ENCODE measurements at places on chromosomes 13 and 19.

DNA sequence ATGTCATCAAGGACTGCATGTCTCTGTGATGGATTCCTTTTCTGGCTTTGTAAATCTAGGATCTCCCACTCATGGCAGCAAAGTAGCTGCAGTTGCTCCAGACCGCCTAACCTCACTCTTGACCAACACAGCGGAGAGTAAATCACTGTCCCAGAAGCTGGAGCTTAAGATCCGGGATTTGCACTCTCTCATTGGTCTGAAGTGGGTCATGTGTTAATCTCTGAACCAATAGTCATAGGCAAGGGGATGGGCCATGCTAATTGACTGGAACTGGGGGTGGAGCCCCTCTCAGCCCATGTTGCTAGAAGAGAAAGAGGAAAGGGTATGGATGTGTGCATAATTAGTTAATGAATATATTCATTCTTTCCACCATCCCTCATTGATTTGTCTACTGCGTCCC, 34.0 kb downstream of the VAV1 start:
- DNase-seq: no peak

DNA sequence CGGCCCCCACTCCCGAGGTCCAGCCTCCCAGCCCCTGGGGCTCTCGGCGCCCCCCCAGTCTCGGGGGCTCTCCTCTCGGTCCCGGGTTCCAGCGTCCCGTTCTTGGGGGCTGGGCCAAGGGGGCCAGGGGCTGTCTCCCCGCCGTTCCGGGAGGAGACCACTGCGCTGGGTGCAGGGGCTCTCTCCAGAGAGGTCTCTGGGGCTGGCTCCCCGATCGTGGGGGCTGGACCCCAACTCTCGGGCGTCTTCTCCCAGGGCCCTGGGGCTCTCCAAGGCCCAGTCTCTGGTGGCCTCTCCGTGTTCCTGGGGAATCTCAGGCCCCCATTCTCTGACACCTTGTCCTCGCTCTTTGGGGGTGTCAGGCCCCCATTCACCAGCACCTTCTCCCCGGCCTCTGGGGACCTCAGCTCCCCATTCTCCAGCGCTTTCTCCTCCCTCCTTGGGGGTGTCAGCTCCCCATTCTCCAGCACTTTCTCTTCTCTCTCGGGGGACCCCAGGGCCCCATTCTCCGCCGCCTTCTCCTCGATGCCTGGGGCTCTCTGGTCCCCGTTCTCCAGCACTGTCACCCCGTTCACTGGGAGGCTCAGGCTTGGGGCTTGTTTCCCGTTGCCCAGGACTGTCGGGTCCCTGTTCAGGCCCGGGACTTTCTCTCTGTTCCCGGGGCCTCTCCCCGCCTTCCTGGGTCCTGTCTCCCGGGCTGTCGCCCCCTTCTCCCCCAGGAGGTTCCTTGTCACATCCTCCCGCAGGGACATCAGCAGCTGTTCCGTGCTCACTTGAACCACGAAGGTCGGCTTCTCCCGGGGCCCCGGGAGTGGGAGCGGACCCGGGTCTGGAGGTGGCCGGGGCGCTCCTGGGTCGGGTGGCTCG, 13.7 kb downstream of the LMTK3 start:
- DNase-seq: no peak

DNA sequence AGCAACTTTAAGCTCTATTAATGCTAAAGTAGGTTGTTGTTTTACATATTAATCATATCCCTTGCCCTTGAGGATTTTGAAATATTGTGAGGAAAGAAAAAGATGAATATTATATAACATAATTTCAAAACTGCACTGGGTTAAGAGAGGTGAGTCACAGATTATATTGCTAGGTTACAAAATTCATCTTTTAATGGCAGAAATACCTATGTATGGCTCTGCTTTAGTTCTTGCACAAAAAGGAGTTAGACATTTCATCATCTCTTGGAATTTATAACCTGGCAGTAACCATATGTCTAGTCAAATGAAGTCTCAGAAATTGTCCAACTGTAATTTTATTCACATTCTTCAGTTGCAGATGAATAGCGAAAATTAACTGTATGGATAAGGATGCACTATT, 2041.1 kb downstream of the OLFM4 start:
- no peak for DNase-seq

GRCh38 chr19:36256853-36257519, 42.1 kb downstream of the ZNF146 start:
- no peak for DNase-seq

GRCh38 chr19:12873891-12874745, 7.1 kb downstream of the DNASE2 start:
- DNase-seq: no peak

DNA sequence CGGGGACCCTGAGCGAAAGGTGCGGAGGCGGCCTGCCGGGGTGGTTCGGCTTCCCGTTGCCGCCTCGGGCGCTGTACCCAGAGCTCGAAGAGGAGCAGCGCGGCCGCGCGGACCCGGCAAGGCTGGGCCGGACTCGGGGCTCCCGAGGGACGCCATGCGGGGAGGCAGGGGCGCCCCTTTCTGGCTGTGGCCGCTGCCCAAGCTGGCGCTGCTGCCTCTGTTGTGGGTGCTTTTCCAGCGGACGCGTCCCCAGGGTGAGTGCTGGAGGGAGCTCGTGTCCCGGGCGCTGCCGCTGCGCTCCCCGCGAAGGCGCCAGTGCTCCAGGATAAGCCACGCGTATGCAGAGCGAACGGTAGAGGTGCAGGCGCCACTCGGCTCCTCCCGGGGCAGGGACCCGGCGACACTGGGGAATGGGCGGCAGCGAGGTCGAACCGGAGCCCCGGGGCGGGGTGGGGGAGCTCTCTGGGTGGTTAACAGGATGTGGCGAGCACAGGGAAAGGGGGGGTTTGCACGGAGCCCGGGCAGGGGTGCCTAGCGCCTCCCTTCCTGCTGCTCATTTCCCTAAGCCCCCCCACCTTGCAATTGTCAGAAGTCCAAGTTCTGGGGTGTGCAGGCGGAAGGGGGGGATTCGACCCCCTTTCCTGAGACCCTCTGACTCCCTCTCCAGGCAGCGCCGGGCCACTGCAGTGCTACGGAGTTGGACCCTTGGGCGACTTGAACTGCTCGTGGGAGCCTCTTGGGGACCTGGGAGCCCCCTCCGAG, at the start of gene IL27RA:
Gene IL27RA, plus strand, starts transcription at position 44 of the 762 bp plus-strand sequence. Its CDS starts 111 bp downstream, at position 155.
- DNase-seq: peak; percentile 63

GRCh38 chr13:41361491-41361890, 50.4 kb downstream of the NAA16 start:
- DNase-seq: no peak

DNA sequence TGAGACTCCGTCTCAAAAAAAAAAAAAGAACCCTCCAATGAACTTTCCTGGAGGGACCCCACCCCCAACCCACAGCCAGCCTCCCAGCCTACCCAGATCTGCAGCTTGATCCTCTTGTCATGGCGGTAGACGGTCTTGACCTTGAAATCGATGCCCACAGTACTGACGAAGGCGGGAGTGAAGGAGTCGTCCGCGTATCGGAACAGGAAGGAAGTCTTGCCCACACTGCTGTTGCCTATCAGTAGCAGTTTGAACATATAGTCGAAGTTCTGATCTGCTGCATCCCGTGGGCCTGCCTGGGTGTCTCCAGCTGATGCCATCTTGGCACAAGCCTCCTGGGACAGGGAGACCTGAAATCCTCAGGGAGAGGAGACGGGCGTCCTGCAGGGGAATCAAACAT, 2.4 kb downstream of the RAB3D start:
- no peak for DNase-seq

GRCh38 chr13:43783820-43784219, 3.0 kb downstream of the ENOX1 start:
- peak; percentile 26 for DNase-seq

DNA sequence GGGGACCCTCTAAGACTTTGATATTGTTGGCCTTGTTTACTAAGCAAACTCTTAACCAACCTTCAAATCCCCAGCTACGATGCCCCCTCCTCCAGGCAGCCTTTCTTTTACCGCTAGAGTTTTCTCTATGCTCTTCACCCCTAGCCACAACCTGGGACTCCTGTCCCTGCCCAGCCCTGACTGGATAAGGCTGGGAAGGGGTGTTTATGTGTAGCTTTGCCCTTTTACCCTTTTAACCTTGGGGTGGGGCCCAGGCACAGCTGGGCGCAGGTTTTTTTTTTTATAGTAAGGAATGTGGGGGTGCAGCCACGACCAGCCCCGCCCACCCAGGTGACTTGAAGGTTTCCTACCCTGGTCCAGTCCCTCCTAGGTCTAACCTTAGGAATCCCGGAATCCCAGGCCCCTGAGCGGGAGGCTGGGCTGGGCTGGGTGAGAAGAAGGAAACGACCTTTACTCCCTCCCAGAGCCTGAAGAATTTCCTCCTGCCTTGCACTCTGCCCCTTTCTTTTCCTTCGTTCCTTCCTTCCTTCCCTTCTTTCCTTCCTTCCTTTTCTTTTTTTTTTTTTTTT, 12.2 kb downstream of the TJP3 start:
- no peak for DNase-seq

DNA sequence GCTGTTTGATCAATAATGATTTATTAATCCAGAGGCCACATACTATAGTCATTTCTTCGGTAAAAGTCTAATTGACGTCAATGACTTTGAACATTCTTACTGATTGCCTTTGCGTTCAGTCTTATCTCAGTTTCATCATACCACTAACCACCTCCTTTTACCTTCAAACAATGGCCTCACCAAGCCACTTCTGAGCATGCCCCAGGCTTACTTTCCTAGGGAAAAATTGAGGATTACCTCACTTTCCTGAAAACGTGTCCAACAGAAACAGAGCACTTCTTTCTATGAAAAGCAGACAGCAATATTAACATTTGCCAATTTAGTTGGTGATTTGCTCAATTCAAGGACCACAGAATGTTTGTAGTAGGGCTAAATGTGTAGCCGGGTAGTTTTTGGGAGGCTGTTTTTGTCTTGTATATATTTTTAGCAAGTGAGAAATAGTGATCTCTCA, 157.6 kb downstream of the KLF5 start:
- DNase-seq: peak; percentile 30

DNA sequence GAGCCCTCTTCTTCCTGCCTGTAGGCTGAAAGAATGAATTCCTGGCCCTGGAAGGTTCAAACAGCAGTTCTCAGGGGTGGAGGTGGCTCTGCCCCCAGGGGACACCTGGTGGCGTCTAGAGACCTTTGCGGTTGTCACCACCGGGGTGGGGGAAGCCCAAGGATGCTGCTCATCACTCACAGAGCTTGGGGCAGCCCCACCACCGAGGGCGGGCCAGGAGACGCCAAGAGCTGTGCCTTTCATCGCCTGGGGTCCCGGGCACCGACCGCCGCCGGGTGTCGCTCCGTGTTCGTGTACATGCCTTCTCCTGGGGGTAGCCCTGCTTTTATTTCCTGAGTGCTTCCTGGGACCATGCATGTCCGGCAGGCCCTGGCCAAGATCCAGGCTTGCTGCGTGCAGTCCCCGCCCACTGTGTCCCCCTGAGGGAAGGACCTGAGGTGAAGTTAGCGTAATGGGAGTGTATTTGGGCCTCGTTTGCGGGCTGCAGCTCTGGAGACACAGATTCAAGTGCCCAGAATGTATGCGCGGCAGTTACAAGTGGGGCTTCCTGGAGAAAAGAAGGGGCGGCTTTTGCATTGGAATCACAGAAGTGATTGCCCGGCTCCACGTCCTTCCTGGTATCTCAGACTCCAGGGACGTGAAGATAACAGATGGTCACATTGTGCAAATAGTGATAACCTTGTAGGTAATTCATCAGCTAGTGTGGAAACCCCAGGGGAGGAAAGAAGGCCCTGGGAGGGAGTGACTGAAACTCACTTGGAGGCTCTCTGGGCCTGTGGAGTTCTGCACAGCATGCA, 7.8 kb downstream of the DOT1L start:
- no peak for DNase-seq

GRCh38 chr19:28701491-28701890, 511.5 kb downstream of the UQCRFS1 start:
- peak; percentile 73 for DNase-seq

DNA sequence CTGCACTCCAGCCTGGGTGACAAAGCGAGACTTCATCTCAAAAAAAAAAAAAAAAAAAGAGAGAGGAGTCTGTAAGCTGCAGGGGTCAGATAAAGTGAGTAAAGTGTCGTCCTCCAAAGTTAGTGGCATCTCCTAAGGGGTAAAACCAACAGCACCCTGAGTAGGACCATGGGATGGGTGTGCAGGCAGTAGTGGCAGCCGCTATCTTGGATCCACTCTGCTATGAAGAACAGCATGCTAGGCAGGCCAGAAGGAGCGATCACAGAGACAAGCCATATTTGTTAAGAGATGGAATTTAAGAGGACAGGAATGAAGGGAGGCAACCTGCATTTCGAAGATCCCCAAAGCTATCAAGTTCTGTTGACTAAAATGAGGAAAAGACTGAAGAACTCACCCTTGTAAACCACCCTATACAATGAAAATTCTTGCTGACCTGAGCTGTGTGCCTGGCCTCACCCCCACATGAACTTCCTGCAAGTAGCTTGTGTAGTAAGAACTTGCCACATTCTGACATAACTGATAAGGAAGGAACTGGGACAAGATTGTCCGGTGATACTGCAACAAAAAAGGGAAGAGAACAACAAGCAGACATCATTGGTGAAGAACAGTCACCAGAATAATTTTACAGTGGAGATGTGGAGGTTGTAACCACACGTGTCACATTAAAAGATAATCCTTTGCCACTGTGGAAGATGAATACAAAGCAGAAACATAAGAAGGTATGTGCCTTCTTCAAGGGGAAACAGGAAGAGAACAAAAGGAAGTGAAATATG, 16.2 kb downstream of the DPY19L3 start:
- no peak for DNase-seq

GRCh38 chr19:35486268-35486708, 4.0 kb downstream of the KRTDAP start:
- no peak for DNase-seq

DNA sequence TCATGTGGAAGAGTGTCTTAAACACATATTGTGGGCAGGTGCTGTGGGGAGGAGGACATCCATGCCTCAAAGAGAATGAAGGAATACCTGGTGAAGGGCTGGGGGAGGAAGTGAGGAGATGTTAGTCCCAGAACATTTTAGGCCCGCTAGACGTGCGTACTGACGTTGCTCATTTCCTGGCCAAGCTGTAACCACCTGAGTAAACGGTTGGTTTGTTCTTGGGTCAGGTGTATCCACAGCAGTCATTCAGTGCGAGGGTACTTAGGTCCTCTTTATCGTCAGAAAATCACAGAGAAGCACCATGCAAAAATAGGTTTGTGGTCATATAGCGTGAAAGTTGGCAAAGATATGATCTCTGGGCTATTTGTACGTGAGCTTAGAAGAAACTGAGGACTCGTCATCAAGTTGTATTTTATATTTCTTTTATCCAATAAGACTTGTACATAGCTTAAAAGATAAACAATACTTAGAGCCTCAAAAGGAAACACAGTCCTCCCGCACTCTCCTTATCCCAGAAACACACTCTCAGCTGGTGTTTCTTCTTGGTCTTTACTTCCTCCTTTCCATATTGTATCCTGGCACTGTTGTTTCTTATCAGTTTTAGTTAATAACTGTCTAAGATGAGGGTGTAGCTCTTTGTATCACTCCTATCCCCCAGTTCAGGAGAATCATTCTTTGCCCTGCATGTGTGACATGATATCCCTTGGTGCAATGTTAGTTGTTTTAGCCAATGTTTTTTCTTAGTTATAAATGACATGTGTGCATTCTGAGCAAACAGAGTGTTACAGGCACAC, 52.0 kb downstream of the ARHGEF7 start:
- DNase-seq: no peak

- DNase-seq: no peak
Measured at GRCh38 chr13:109301726-109302125, 484.7 kb downstream of the IRS2 start.

- DNase-seq: no peak
Measured at GRCh38 chr13:26348966-26349365, 95.0 kb downstream of the CDK8 start.

Data from EL (cell line).